A549 treated with CORT108297 at 1 μM for 4 hours (cell line): ENCODE measurements at places on chromosomes 7 and 10. TPM values are rescaled to one million over a fixed set of nuclear protein-coding genes. Genes with fewer than 3 reads are reported as not detected.

VAX1 gene
- total RNA-seq: 1.0 to 1.9 TPM (median 1.6 TPM) in 5 replicates

OR2A2 gene
- total RNA-seq: not detected in 5 replicates

CACNB2 gene
- total RNA-seq: 0.05 TPM in 1 of 5 replicates, not detected in the others

HTR5A gene
- not detected in 5 replicates for total RNA-seq

SMIM30 gene
- total RNA-seq: 30.6 to 46.2 TPM (median 34.4 TPM) in 5 replicates

REEP3 gene
- 15.0 to 19.6 TPM (median 16.9 TPM) in 5 replicates for total RNA-seq

LRRC4 gene
- not detected in 5 replicates for total RNA-seq

CUZD1 gene
- total RNA-seq: 1.2 to 1.7 TPM (median 1.5 TPM) in 5 replicates

MPP7 gene
- 0.07 to 0.15 TPM (median 0.11 TPM) in 5 replicates for total RNA-seq

LRCH4 gene
- 11.1 to 17.7 TPM (median 16.0 TPM) in 5 replicates for total RNA-seq

CUTC gene
- 31.2 to 37.2 TPM (median 36.9 TPM) in 5 replicates for total RNA-seq
